ENCODE measurements at places on chromosomes 7 and 10. TPM values are rescaled to one million over a fixed set of nuclear protein-coding genes. Genes with fewer than 3 reads are reported as not detected.

DNA sequence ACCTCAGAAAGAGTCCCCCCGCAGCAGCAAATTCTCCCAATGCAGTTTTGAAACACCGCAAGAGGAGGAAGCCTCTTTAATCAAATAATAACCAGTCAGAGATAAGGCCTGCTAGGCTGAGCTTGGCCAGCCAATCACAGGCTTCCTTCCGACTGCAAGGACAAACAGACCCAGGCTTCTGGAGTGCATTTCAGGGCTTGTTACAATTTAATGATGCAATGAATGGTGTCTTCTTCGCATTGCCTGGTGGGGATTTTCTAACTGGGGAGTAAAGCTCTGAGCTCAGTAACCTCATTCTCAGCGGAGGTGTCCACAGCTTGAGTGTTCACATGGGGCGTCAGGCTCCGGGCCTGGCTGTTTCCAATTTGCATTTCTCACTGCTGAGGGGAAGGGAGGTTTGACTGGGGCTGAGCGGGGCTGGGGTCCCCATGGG is 31.8 kb upstream of the GPAM start:
- no peak overlapping the region for H3K4me3 ChIP-seq
- no peaks in the 10 kb centered on the region for H3K27me3 ChIP-seq
- H3K36me3 ChIP-seq = no peaks in the 10 kb centered on the region
- H3K27ac ChIP-seq = no peak overlapping the region
- DNase-seq = no peak

The TBX20 gene
- not detected for total RNA-seq

The ADARB2 gene
- total RNA-seq = not detected

- DNase-seq = no peak
- H3K27me3 ChIP-seq = no peaks in the 10 kb centered on the region
- no peaks in the 10 kb centered on the region for H3K4me1 ChIP-seq
- no peak overlapping the region for H3K4me3 ChIP-seq
- no peaks in the 10 kb centered on the region for H3K36me3 ChIP-seq
Measured at GRCh38 chr10:124629415-124629814, 114.8 kb downstream of the FAM53B start.

- H3K36me3 ChIP-seq = no peaks in the 10 kb centered on the region
- H3K27me3 ChIP-seq = no peaks in the 10 kb centered on the region
- H3K4me3 ChIP-seq = no peak overlapping the region
- no peaks in the 10 kb centered on the region for H3K4me1 ChIP-seq
Measured at GRCh38 chr10:19941206-19941880, 125.1 kb downstream of the PLXDC2 start.

The STEAP1 gene
- total RNA-seq = 120 TPM

GRCh38 chr7:111429781-111430180 is 132.5 kb downstream of the IMMP2L start:
- no peak overlapping the region for H3K4me3 ChIP-seq
- H3K27ac ChIP-seq = peak overlapping the region; percentile 15
- no peaks in the 10 kb centered on the region for H3K27me3 ChIP-seq
- peaks cover 17% of the 10 kb centered on the region for H3K4me1 ChIP-seq
- DNase-seq = peak; percentile 49

- no peak overlapping the region for H3K4me3 ChIP-seq
- no peak overlapping the region for H3K27ac ChIP-seq
- peaks cover 58% of the 10 kb centered on the region for H3K27me3 ChIP-seq
- H3K4me1 ChIP-seq = no peaks in the 10 kb centered on the region
Measured at GRCh38 chr7:142345811-142346210, 88.0 kb upstream of the PRSS58 start.

DNA sequence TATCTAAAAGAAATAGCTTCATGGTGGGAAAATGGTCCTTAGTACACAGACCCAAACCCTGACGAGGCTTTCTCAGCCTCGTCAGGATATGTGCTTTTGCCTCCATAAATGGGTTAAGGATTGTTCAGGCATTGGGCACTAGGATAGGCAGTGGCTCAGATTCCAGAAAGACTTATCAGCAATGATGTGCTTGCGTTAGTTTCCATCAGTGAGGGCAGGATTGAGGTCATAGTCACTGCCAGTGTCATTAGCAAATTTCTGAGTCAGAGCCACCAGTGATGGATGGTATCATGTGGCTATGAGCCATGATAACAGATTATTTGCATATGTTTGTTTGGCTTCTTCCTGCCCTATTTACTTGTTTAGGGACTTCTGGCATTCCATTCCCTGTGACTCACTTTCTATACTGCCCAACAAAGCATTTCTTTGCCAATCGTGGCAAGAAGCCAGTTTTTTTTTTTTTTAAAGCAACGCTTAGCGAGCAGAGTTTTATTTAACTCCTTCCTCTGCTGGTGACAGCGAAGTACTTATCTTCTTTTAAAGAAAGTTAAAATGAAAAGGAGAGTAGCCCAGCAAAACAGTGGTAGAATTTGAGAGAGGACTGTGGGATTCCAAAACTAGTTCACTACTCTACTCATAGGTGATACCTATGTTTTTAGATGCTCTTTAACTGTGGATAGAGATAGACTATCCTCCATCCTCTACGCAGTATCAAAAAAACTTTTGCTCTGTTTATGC is 44.4 kb downstream of the MYPN start:
- H3K27me3 ChIP-seq = no peaks in the 10 kb centered on the region
- peaks cover 9% of the 10 kb centered on the region for H3K36me3 ChIP-seq
- H3K27ac ChIP-seq = peak overlapping the region; percentile 87
- H3K4me3 ChIP-seq = no peak overlapping the region
- DNase-seq = peak; percentile 98

The FOXI2 gene
- total RNA-seq = not detected

DNA sequence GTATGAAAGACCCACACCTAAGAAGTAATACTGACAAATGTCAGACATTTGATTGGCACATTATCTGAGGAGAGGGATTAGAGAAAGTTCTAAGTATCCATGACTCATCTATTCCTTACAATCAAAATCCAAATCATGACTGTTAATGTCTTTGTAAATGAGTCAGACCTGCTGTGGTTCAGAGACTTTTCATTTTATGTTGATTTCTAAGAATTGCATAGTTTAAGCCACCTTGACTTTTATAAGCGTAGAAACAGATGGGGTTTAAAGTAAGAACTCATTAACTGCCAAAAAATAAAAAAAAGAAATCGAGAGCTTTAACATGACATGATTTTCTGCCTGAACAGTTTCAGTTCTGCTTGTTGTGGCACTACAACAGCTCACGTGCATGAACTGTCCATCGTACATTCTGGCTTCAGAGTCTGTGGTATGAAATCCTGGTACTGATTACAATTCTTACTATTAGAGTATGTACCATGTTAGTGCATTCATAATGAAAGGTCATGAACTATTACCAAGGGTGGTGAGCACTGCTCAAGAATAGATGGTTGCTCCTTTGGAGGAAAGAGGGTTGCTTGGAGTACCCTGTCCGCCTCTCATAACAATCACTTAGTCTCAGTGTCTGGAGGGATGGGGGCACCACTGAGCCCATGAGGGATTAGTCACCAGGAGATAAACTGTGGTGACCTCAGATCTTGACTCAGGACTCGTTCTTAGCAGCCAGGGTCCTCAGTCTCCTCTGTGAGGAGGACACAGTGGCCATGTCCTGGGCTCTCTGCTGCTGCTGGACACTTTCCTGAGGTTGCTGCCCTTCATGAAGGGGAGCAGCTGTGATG is 42.2 kb downstream of the ACSM6 start:
- H3K4me1 ChIP-seq = peaks cover 23% of the 10 kb centered on the region
- 0 out of 2 replicates have a peak overlapping the region, but pooled peaks have one; percentile 2 for H3K4me3 ChIP-seq
- peak overlapping the region; percentile 19 for H3K27ac ChIP-seq

GRCh38 chr10:99531026-99531695 is 1.6 kb upstream of the NKX2-3 start:
- no peak overlapping the region for H3K27ac ChIP-seq
- H3K27me3 ChIP-seq = peaks cover 98% of the 10 kb centered on the region
- no peak for DNase-seq
- no peaks in the 10 kb centered on the region for H3K4me1 ChIP-seq

- no peaks in the 10 kb centered on the region for H3K36me3 ChIP-seq
- no peak overlapping the region for H3K4me3 ChIP-seq
- no peaks in the 10 kb centered on the region for H3K4me1 ChIP-seq
- no peaks in the 10 kb centered on the region for H3K27me3 ChIP-seq
- no peak for DNase-seq
Measured at GRCh38 chr7:8390262-8390626, 43.2 kb upstream of the NXPH1 start.

The ACTL6B gene
- not detected for total RNA-seq

DNA sequence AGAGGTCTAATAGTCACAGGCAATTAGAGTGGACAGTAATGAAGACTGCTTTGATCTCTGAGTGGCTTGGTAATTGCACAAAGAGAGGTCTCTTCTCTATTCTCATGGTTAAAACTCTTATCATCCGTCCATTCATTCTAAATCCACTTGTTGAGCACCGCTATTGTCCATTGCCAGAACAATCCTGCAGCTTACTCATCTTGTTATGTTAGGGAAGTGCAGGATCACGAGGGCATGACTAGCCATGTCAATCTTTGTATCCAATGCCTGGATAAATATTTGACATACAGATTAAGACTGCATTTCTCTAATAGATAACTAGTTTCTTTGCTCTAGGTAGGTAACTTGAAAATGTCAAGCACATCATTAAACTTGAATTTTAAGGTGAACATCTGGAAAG is 14.9 kb downstream of the SFTPD start:
- H3K27ac ChIP-seq = no peak overlapping the region
- peaks cover 12% of the 10 kb centered on the region for H3K27me3 ChIP-seq
- DNase-seq = no peak
- no peaks in the 10 kb centered on the region for H3K4me1 ChIP-seq
- H3K4me3 ChIP-seq = no peak overlapping the region
- H3K36me3 ChIP-seq = no peaks in the 10 kb centered on the region

DNA sequence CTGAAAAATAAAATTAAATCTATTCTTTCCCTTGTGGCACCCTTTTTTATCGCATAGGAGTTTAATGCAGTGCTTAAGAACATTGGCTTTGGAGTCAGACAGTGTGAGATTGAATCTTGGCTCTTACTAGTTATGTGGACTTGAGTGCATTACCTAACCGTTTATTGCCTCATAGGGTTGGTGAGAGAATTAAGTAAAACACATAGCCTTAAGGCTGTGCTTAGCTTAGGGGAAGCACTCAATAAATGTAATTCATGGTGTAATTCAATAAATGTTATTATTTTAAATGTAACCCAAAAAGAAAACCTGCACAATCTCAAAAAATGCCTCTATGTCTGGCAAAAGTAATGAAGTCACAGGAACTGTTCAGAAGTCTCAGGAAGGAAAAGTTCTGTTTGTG is 2.7 kb downstream of the STK17A start:
- peak; percentile 83 for DNase-seq
- H3K4me1 ChIP-seq = peaks cover 58% of the 10 kb centered on the region

The CRYGN gene
- not detected for total RNA-seq
